ENCODE measurements at places on chromosomes 2 and 18. TPM values are rescaled to one million over a fixed set of nuclear protein-coding genes. Genes with fewer than 3 reads are reported as not detected.

DNA sequence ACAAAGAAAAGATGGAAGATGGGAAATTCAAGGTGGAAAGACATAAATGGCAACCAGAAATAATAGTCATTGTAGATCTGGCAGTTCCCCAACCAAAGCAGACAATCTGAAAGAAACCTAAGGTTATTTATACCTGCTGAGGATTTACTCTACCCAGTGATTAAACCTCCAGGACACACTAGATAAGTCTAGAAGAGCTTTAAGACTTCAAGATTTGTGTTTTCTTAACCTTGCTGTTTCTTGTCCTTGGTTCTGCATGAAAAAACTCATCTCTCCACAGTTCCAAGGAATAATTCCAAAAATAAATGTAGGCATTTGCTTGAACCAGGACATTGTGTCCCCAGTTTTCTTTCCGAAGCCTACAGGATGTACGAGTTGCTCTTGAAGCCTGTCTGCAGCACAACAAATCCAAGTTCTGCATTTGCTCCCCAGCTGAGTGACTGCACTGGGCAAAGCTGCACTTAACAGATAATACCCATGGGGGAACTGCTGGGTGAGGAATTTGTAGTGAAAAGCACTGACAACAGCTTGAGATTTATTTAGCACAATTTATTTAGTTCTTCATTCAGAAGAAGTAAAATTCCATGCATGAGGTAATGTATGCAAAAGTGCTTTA, 19.8 kb downstream of the DTNA start:
- DNase-seq = no peak

MRPL53 gene
- total RNA-seq = 136 TPM

GRCh38 chr18:59460072-59460420, 101.0 kb upstream of the LMAN1 start:
- no peak for DNase-seq

DNA sequence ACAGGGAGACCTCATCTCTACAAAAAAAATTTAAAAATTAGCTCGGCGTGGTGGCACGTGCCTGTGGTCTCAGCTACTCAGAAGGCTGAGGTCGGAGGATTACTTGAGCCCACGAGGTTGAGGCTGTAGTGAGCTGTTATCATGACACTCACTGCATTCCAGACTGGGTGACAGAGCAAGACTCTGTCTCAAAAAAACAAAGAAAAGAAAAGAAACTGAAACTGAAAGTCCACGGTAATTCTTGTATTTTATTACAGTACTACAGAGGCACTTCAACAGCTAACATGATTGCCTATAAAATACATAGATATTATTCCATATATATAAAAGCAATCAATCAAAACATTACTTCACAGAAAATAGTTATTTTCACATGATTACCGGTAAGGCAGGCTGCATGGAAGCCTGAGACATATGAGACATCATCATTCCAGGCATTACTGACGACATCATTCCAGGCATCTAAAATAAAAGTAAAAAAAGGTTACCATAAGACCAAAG, 23.1 kb downstream of the PRPF40A start:
- DNase-seq = no peak

RAB27B gene
- not detected for total RNA-seq

STAT4 gene
- 1.8 TPM for total RNA-seq

All from heart right ventricle (tissue), 16 donors.